ENCODE measurements at places on chromosomes 2 and 18. TPM values are rescaled to one million over a fixed set of nuclear protein-coding genes. Genes with fewer than 3 reads are reported as not detected.

Gene EML6
- total RNA-seq = 9.7 TPM

Gene REG1B
- total RNA-seq = not detected

Gene FABP1
- total RNA-seq = 44.5 TPM

Gene ALPP
- 4.9 TPM for total RNA-seq

Gene RAB17
- total RNA-seq = 61.5 TPM

Gene SP140
- total RNA-seq = not detected

Gene AQP12A
- total RNA-seq = not detected

Gene SERPINB3
- total RNA-seq = not detected

Gene GREB1L
- total RNA-seq = 75.4 TPM

- no peaks in the 10 kb centered on the region for H3K27me3 ChIP-seq
- H3K36me3 ChIP-seq = no peaks in the 10 kb centered on the region
- no peak for DNase-seq
- no peak overlapping the region for H3K4me3 ChIP-seq
- no peak overlapping the region for H3K27ac ChIP-seq
These were observed 85.2 kb upstream of the ITGA4 start for GRCh38 chr2:181371782-181372645.

DNA sequence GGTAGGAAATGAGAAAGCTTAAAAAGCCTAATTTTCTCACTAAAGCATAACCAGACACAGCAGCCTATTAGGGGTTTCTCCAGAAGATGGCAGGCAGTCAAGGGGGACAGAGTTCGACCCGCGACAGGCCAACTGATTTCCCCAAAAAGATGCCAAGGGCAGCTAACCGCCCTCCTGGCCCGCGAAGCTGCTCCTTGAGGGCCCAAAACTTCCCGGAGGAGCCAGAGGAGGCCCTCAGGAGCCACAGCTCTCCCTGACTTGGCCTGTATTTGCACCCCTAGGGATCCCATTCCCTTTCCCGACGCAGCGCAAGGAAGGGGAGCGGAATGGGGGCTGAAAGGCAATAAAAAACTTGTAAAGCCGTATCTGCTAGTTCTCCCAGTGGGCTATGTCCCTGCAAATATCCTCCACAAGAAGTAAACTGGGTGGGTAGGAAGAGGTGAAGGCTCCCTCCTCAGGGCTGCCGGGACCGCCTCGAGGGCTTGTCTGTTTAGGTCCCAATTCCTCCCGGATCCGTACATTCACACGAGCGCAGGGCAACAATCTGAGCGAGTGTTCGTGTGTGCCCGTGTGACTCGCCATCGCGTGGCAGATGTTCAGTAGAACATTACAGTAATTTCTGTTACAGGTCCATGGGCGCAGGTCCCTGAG, 756 bp upstream of the NAGK start:
- no peak for DNase-seq
- H3K4me3 ChIP-seq = peak overlapping the region; percentile 71
- H3K4me1 ChIP-seq = 0 out of 2 replicates have a peak, but pooled peaks cover 4% of the 10 kb centered on the region
- no peaks in the 10 kb centered on the region for H3K27me3 ChIP-seq
- H3K36me3 ChIP-seq = no peaks in the 10 kb centered on the region

DNA sequence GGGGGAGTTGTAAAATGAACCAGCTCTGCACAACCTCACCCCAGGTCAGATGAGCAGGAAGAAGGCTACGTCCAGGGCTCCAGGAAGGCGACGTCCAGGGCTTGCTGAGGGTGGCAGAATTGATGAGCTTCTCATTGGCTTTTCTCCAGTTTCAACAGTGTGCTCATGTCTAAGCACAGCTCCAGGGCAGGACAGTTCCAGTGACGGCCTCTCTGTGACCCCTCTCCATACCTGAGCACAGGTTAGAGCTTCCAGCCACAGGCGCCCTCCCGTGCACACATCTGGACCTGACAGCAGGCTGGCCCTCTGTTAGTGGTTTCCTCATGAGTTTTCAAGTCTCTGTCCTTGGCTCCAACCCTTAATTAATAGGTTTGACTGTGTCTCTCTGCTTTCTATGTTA, 327.6 kb downstream of the ZNF516 start:
- DNase-seq = no peak
- H3K27me3 ChIP-seq = no peaks in the 10 kb centered on the region
- H3K36me3 ChIP-seq = no peaks in the 10 kb centered on the region
- H3K27ac ChIP-seq = no peak overlapping the region
- no peaks in the 10 kb centered on the region for H3K4me1 ChIP-seq

DNA sequence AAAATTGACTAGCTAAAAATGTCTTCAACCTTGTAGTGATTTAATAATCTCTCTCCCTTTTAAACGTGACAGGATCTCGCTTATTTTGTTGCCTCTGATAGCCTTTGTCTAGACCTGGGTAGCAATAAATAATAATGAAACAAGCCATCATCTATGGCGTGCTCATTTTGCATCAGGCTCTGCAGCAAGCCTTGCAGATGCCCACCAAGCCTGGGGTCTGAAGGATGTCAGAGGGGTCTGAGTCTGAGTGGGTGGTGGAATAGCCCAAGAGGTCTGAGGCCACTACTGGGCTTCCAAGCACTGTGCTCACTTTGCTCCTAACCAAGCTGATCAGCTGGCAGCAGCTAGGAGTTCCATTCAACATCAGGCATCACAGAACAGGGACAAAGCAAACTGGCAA, 109.4 kb downstream of the GYPC start:
- no peak for DNase-seq
- no peaks in the 10 kb centered on the region for H3K4me1 ChIP-seq
- H3K36me3 ChIP-seq = no peaks in the 10 kb centered on the region
- no peaks in the 10 kb centered on the region for H3K27me3 ChIP-seq
- H3K27ac ChIP-seq = no peak overlapping the region
- no peak overlapping the region for H3K4me3 ChIP-seq

DNA sequence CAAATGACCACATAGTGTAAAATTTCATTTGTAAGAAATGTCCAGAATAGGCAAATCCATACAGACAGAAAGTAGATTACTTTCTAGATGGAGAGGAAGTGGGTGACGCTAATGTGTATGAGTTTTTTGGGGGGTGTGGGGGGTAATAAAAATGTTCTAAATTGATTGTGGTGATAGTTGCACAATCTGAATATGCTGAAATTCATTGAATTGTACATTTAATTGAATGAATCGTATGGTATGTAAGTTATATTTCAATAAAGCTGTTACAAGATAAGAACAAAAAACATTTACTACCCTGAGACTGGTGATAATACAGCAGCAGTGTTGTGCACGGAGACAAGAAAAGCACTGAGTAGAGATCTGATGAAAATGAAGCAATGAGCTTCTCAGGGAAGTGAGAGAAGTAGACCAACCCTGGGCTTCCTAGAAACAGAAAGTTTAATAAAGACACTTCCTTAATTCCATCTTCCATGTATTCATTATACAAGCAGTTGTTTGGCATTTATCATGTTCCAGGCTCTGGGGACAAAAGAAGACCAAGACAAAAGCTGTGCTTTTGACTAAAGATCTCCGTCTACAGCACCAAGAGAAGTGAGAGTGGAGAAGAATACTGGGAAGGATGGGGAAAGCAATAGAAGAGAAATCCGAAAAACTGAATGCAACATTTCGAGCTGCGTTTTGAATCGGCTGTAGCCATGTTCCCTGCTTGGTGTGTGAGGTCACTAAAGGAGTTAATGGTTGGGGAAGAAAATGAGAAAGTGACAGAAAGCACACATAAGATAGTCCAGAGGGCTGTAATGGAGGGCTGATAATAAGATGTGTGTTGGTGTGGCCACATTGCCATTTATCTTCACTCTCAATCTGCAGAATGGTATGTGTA, 1.8 kb upstream of the PDE11A start:
- no peaks in the 10 kb centered on the region for H3K27me3 ChIP-seq
- no peak overlapping the region for H3K4me3 ChIP-seq
- DNase-seq = no peak

DNA sequence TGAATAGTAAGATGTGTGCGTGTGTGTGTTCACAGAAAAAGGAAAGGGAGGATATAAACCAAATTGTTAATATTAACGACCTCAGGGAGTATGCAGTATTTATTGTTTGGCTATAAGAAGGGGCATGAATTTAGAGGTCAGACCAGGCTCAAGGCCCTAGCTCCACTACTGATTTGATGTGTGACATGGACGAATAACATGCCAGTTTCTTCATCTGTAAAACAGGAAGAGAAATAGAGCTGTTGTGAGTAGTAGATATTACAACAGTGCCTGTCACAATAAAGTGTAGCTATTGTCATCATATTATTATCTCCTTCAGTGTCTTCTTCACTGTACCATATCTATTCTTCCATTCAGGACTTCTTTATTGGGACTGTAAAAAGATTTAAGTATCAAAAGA, 4.1 kb upstream of the MAT2A start:
- no peaks in the 10 kb centered on the region for H3K36me3 ChIP-seq
- H3K4me3 ChIP-seq = no peak overlapping the region

DNA sequence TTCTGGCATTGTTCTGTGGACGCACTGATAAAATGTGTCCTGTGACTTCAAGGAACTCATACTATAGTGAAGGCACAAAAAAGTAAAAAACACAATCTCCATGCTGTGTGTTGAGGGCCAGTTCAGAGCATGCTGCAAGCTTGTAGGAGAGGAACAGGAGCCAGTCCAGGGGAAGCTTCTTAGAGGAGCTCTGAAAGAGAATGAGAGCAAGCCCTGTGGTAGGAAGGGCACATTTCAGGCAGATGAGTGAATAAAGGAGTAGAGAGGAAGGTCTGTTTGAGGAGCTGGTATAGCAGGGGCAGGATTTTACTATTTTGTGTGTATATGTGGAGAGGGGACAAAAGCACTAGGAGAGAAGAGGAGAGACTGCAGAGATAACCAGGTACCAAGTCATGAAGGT, 478.3 kb downstream of the ZEB2 start:
- H3K4me3 ChIP-seq = no peak overlapping the region
- H3K27me3 ChIP-seq = no peaks in the 10 kb centered on the region
- H3K27ac ChIP-seq = peak overlapping the region; percentile 9
- no peaks in the 10 kb centered on the region for H3K4me1 ChIP-seq

GRCh38 chr2:101380376-101380775, 6.9 kb downstream of the CREG2 start:
- H3K4me3 ChIP-seq = no peak overlapping the region
- H3K4me1 ChIP-seq = peaks cover 4% of the 10 kb centered on the region
- no peaks in the 10 kb centered on the region for H3K27me3 ChIP-seq
- no peaks in the 10 kb centered on the region for H3K36me3 ChIP-seq
- H3K27ac ChIP-seq = no peak overlapping the region

DNA sequence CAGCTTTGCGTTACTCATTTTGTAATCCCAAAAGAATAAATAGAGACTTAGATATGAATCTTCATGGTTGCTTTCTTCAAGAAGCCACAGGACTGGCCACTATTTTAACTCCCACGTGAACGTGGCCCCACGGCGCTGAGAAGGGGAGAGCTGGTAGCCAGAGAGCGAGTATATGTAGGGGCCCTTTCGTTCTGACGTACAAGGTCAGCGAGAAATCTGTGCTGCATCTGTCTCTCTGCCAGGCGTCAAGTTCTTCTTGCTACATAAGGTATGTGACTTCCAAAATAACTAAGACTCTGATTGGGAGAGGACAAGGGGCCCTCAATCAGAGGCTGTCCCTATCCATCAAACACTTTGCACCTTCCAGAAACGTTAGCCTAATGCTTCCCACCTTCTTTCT, 149.2 kb downstream of the PLEKHA3 start:
- no peak overlapping the region for H3K4me3 ChIP-seq
- H3K27me3 ChIP-seq = no peaks in the 10 kb centered on the region
- H3K36me3 ChIP-seq = no peaks in the 10 kb centered on the region
- no peak overlapping the region for H3K27ac ChIP-seq
- no peaks in the 10 kb centered on the region for H3K4me1 ChIP-seq

GRCh38 chr18:26407736-26408601, 140.4 kb downstream of the KCTD1 start:
- H3K27ac ChIP-seq = no peak overlapping the region
- H3K36me3 ChIP-seq = no peaks in the 10 kb centered on the region
- no peaks in the 10 kb centered on the region for H3K4me1 ChIP-seq
- H3K27me3 ChIP-seq = no peaks in the 10 kb centered on the region
- H3K4me3 ChIP-seq = no peak overlapping the region

- no peak overlapping the region for H3K27ac ChIP-seq
- H3K4me1 ChIP-seq = no peaks in the 10 kb centered on the region
- no peaks in the 10 kb centered on the region for H3K36me3 ChIP-seq
These were observed 205.1 kb upstream of the SRD5A2 start for GRCh38 chr2:31785876-31786275.

- no peak overlapping the region for H3K4me3 ChIP-seq
- no peaks in the 10 kb centered on the region for H3K4me1 ChIP-seq
- H3K36me3 ChIP-seq = no peaks in the 10 kb centered on the region
- H3K27ac ChIP-seq = no peak overlapping the region
- no peak for DNase-seq
These were observed 56.5 kb upstream of the ERBB4 start for GRCh38 chr2:212595036-212595654.

- H3K36me3 ChIP-seq = no peaks in the 10 kb centered on the region
- DNase-seq = no peak
- no peaks in the 10 kb centered on the region for H3K27me3 ChIP-seq
- no peaks in the 10 kb centered on the region for H3K4me1 ChIP-seq
- H3K27ac ChIP-seq = no peak overlapping the region
- no peak overlapping the region for H3K4me3 ChIP-seq
These were observed 123.7 kb downstream of the COL6A3 start for GRCh38 chr2:237290261-237290660.

GRCh38 chr18:49335677-49336076, 124.8 kb downstream of the DYM start:
- H3K4me1 ChIP-seq = no peaks in the 10 kb centered on the region
- H3K27me3 ChIP-seq = no peaks in the 10 kb centered on the region
- H3K4me3 ChIP-seq = no peak overlapping the region
- peak; percentile 16 for DNase-seq
- H3K36me3 ChIP-seq = no peaks in the 10 kb centered on the region

DNA sequence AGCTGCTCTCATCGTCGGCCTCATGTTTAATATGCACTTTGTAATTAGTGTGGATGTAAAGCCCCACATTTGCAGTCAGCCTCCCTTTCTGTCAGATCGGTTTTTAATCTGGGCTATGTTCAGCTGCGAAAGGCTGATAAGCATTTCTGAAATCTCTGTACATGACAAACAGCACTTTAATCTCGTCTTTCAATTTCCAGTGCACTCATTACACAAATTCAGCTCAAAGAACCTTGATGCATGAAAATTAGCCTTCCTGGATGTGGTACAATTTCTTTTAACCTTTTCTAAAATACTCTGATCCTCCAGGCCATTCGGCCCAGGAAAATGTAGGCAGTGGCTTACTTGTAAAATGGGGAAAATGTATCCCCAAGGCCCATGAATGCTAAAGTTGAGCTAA, 265.1 kb downstream of the RND3 start:
- H3K4me1 ChIP-seq = peaks cover 39% of the 10 kb centered on the region
- H3K27ac ChIP-seq = peak overlapping the region; percentile 40
- no peaks in the 10 kb centered on the region for H3K27me3 ChIP-seq
- H3K36me3 ChIP-seq = no peaks in the 10 kb centered on the region
- H3K4me3 ChIP-seq = no peak overlapping the region

- no peaks in the 10 kb centered on the region for H3K27me3 ChIP-seq
- H3K4me3 ChIP-seq = no peak overlapping the region
- H3K4me1 ChIP-seq = no peaks in the 10 kb centered on the region
- H3K36me3 ChIP-seq = no peaks in the 10 kb centered on the region
- DNase-seq = no peak
These were observed 264.3 kb upstream of the SLC39A10 start for GRCh38 chr2:195392446-195393336.

GRCh38 chr2:235052514-235053354, 100.9 kb downstream of the SH3BP4 start:
- no peaks in the 10 kb centered on the region for H3K27me3 ChIP-seq
- H3K4me1 ChIP-seq = no peaks in the 10 kb centered on the region
- H3K27ac ChIP-seq = no peak overlapping the region
- DNase-seq = no peak
- H3K4me3 ChIP-seq = no peak overlapping the region

GRCh38 chr2:1318366-1319009, 94.8 kb upstream of the TPO start:
- H3K27ac ChIP-seq = no peak overlapping the region
- no peaks in the 10 kb centered on the region for H3K4me1 ChIP-seq
- H3K4me3 ChIP-seq = no peak overlapping the region
- no peaks in the 10 kb centered on the region for H3K27me3 ChIP-seq

Data from Caco-2 (cell line).